ENCODE measurements at places on chromosomes 12 and 14.

DNA sequence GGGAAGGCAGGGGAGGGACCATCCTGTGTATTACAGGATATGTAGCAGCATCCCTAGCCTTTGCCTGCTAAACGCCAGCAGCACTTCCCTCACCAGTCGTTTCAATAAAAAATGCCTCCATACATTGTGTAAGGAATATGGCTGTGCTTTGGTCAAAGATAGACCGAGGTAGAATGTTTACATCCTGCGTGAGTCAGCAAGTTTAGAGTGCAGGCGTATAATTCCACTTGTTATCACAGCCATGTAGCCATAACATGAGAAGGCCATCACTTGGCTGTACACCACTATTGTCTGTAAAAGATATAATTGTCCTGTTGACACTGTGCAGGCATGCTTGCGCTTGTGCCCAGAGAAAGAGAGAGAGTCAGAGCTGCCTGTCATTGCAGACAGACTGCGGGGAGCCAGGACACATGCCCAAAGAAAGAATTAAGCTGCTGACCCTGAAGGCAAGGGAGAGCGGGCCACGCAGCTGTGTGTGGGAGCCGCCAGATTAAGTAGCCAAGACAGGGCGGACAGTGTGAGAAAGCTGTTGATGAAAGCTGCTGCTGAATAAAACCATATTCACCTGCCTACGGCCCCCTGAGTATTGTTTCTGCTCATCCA lies 68.4 kb downstream of the CRACR2A start:
- no peak overlapping the region for H3K4me3 ChIP-seq
- peaks cover 4% of the 10 kb centered on the region for H3K36me3 ChIP-seq
- no peaks in the 10 kb centered on the region for H3K4me1 ChIP-seq
- H3K27me3 ChIP-seq = no peaks in the 10 kb centered on the region
- H3K27ac ChIP-seq = no peak overlapping the region

DNA sequence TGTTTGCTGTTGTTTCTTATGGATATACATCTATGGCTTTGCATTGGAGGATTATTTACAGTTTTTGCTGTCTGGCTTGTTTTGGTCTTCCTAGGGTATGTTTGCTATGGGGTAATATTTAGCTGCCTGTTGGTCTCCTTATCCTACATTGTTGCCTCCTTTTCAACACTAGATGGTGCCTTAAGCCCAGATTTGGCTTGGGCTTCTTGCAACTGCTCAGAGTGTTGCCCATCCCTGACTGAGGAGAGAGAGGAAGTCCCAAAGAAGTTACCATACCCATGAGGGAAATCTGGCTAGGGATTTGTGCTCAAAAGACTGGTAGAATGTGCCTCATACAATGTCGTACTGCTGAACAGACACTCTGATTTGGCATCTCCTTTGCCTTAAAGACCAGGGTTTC lies 94.6 kb upstream of the MUCL1 start:
- no peak for DNase-seq
- H3K27me3 ChIP-seq = no peaks in the 10 kb centered on the region
- H3K4me1 ChIP-seq = no peaks in the 10 kb centered on the region
- H3K36me3 ChIP-seq = no peaks in the 10 kb centered on the region

- no peak overlapping the region for H3K27ac ChIP-seq
- no peaks in the 10 kb centered on the region for H3K36me3 ChIP-seq
- DNase-seq = no peak
- H3K27me3 ChIP-seq = no peaks in the 10 kb centered on the region
These were observed 139.3 kb upstream of the PZP start for GRCh38 chr12:9347328-9348127.

- H3K4me3 ChIP-seq = peak overlapping the region; percentile 65
- DNase-seq = no peak
- no peaks in the 10 kb centered on the region for H3K36me3 ChIP-seq
- H3K27me3 ChIP-seq = no peaks in the 10 kb centered on the region
- no peaks in the 10 kb centered on the region for H3K4me1 ChIP-seq
- H3K27ac ChIP-seq = peak overlapping the region; percentile 92
These were observed 1.1 kb downstream of the EML1 start for GRCh38 chr14:99794151-99794780.

GRCh38 chr14:71521238-71522135 lies 410.7 kb upstream of the RGS6 start:
- DNase-seq = no peak
- H3K27ac ChIP-seq = no peak overlapping the region
- no peaks in the 10 kb centered on the region for H3K27me3 ChIP-seq

All from tibial artery (tissue), 4 donors.